NCI-H2029 (cell line): ENCODE measurements at places on chromosomes 4 and X.

DNA sequence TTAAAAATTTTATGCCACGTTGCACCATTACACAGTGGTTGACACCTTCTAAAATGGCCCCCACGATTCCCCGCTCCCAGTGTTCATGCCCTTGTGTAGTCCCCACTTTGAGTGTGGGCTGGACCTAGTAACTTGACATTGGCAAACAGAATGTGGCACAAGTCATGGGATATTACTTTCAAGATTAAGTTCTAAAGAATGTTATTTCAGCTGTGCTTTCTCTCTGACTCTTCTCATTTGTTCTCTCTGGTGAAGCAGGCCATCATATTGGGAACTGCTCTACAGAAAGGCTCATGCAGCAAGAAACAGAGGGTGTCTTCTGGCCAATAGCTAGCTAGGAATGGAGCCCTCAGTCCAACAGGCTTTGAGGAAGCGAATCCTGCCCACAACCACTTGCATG is 67.1 kb downstream of the ATXN3L start:
- DNase-seq = no peak

DNA sequence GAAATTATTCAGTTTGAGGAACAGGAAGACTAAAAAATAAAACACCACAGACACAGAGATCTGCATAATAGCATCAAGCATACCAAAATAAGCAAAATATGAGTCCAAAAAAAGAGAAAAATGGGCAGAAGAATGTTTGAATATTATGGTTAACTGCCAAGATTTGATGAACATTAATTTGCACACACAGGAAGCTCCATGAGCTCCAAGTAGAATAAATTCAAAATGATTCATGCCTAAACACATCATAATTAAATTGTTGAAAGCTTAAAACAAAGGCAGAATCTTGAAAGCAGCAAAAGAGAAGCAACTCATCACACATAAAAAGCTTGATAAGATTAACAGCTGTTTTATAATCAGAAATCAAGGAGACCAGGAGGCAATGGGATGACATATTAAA is 156.6 kb upstream of the ARSJ start:
- no peak for DNase-seq

- peak; percentile 5 for DNase-seq
These were observed 101.7 kb upstream of the KIT start for GRCh38 chr4:54556051-54556450.

DNA sequence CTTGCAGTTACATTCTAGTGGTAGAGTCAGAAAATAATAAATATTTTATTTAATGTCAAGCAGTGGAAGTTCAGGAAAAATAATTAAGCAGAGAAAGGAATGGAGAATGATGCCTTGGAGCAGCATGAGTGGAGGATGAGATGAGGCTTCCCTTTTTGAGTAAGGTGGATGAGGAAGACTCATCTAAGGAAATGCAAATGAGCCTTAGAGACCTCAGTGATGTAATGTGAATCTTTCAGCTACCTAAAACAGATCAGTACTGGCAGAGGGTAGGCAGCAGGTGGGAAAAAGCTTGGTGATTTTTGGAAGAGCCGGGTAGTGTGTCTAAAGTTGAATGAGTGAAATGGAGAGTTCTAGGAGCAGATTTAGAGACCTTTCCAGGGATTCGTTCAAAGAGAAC is 118.2 kb downstream of the GRID2 start:
- no peak for DNase-seq

DNA sequence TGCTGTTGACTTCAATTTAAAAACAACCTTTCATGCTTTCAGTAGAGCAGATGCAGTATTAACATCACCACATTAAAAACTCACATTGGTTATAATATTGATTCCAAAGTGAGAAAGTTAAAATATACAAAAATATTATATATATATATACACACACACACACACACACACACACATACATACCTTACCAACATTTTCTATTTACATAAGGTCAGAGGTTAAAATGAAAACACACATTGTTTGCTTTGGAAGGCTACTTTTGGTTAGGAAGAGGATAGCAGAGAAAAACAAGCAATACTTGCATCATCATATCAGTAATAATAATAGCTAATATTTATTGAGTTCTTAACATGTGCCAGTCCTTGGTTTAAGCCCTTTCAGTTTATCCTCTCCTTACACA is 226.5 kb downstream of the PPP4R3C start:
- no peak for DNase-seq

DNA sequence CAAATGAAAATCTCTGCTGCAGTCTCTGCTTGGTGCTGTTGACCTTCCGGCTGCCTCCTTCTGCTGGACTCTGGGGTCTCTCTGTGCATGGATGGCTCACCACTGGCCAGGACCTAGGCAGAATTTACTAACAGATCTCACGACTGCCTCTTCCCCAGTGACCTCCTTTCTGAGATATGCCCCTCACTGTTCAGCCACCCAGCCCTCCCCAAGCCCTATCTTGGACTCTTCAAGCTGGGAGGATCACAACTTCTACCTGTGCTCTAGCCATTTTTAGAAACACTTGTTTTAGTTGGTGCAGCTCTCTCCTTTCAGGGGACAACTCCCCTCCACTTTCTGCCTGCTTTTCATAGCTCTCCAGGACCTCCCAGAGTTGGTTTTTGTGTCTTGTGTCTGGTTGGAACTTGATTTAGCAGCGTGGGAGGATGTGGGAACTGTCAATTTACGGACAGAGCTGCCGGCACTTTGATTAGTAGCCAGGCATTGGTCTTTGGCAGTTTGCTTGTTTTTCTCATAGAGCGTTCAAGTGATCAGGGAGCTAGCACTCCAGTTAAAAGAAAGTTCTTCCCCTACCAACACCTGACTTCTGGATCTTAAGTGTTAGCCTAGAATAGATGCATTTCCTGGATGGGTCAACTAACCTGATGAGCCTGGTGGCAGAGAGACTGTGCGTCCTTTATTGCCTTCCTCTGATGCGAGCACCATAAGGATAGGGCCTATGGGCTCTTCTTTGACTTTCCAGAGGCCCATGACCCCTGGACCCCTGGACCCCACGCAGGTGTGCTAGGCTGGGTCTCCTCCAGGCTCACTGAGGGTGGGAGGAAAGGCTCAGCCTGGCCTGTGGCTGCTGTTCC is 6.5 kb downstream of the RGS12 start:
- DNase-seq = no peak

DNA sequence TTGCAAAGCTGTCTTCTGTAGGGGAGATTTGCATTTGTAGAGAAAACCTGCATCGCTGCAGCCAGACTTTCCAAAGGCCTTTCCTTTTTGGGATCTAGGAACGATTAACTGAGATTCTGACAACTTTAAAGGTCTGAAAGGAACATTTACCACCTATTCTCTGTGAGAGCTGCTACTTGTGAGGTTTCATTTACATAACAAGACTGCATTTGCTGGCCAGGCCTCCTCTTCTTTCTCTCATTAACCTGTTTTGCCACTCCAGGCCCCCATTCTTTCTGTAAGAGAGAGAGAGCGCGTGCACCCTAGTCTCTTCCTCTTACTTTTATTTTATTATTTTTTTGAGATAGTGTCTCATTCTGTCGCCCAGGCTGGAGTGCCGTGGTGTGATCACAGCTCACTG is 31.6 kb downstream of the TMEM31 start:
- DNase-seq = no peak

- DNase-seq = no peak
These were observed 67.0 kb upstream of the TSPAN7 start for GRCh38 chrX:38494239-38494823.

DNA sequence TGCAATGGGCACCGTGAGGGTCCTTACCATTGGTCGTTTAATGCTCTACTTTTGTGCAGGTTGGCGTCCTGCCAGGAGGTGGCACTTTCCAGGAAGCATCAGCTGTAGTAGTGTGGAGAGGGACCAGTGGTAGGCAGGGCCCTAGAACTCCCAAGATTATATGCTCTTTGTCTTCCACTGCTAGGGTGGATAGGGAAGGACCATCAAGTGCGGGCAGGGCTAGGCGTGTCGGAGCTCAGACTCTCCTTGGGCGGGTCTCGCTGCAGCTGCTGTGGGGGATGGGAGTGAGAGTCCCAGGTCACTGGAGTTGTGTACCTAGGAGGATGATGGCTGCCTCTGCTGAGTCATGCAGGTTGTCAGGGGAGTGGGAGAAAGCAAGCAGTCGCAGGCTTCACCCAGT is 134.7 kb downstream of the KLF8 start:
- no peak for DNase-seq

DNA sequence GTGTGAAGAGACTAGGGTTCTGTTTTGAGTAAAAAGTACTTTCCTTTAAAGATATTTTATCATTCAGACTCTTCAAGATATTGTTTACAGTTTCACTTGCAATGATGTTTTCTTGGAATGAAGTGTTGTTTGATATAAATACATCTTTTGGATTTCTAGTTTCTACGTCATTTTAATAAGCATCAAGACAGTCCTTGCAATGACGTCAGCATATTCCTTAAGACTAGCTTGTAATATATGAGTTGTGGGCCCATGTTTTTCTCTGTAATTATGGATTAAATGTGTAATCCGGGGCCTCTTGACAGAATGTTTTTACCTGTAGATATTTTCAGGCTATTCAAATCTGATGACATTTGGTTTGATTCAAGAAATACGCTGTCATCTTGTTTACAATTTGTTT is 66.1 kb downstream of the RBMX2 start:
- DNase-seq = no peak

DNA sequence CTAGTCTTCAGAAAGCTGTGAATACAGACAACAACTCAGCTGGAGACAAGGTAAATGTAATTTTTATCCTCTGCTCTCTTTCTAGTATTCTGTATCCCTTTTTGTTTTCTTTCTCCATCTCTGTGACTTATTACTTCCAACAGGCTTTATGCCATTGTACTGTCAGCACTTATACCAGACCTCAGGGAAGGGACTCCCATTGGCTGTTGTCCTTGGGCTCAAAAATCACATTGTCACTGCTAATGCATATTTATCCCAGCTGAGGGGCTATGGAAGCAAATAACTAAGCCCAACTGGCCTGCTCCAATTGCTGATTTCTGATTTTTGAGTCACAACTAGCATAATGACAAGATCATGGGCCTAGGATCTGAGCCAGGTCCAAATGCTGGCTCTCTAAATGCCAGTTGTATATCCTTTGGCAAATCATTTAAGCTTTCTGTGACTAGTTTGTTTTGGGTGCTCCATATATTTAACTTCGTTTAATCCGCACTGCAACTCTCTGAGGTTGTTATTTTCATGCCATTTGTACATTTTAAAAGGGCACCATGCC is 395.1 kb upstream of the GNPDA2 start:
- no peak for DNase-seq

- DNase-seq = no peak
These were observed 505.0 kb downstream of the BCOR start for GRCh38 chrX:39592776-39593175.

- no peak for DNase-seq
These were observed 99.1 kb upstream of the FAM47C start for GRCh38 chrX:36908801-36909675.

GRCh38 chr4:43325220-43325967 is 432.9 kb downstream of the GRXCR1 start:
- no peak for DNase-seq

- DNase-seq = no peak
These were observed 398.0 kb downstream of the SMARCA1 start for GRCh38 chrX:129125122-129125914.

GRCh38 chr4:185213877-185214276 is 4.5 kb downstream of the SNX25 start:
- DNase-seq = no peak

DNA sequence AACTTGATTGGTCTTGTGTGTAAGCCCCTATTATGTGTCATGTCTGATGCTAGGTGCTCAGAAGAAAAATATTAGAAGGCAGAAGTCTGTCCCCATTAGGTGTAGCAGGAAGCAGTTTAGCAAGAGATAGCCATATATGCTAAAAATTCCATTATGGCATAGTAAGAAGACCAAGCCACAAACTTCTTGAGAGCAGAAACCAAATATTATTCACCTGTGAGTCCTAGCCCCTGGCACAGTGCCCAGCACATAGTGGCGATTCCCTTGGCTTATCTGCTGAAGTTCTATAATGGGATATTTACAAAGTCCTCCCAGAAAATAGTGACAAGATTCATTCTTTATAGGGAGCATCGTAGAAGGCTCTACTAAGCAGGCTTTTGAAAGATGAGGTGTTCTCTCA is 174.4 kb downstream of the RAB28 start:
- DNase-seq = no peak

DNA sequence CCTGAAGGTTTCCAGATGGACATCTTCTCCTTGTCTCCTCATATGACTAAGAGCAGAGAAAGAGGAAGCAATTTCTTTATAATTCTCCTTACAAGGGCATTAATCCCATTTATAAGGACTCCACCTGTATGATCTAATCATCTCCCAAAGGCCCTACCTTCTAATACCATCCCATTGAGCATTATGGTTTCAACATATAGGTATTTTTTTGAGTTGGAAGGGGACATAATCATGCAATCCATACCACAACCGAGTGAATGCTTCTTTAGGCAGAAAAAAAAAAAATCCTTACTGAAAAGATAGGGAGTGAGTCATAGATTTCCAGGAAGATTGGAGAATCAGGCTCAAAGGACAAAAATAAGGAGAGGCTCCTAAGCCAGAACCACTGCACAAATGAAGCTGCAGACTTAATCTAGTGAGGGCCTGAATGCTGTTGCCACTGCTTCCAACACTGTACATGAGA is 312.5 kb upstream of the HS3ST1 start:
- DNase-seq = no peak

DNA sequence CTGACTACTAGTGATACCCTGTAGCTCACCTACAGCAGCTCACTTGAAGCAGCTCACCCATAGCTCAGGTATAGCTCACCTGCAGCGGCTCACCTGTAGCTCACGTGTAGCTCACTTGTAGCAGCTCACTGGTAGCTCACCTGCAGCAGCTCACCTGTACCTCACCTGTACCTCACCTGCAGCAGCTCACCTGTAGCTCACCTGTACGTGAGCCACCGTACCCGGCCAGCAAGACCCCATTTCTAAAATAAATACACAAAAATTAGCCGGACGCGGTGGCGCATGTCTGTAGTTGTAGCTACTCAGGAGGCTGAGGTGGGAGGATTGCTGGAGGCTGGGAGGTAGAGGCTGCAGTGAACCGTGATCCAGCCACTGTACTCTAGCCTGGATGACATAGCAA is 30.6 kb downstream of the SHOX start:
- no peak for DNase-seq

- DNase-seq = peak; percentile 7
These were observed 58.6 kb upstream of the PAGE1 start for GRCh38 chrX:49754233-49754857.

- DNase-seq = no peak
These were observed 484.7 kb downstream of the PCDH7 start for GRCh38 chr4:31204874-31205273.

GRCh38 chrX:15391850-15392249 is 7.6 kb upstream of the VEGFD start:
- DNase-seq = no peak

DNA sequence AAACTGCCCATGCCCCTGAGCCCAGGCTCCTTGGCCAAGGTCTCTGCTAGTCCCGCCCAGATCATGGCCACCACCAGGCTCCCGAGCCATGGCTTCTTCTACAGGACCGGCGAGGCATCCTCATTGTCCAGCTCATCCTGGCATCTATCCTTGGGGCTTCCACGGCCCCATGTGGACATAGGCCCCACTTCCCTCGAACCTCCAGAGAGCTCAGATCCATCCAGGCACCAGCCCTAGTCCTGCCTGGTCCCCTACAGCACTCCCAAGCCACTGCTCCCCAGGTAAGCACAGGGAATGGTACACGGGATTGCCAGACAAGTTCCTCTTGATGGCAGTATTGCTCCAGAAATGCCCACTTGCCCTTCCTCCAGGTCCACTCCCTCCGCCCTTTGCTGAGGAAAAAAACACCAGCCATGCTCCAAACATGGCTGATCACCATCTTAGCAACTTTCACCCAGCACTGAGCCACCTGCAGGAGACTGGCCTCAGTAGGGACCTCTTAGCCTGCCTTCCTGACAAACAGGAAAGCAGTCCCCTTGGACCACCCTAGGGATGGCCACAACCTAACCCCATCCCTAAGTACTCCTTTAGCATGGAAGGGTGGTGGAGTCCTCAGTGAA is 272.1 kb upstream of the AGTR2 start:
- peak; percentile 83 for DNase-seq
